ENCODE measurements at places on chromosomes 12 and 14.
A peak's percentile ranks its signal among the peaks of the same experiment; 100 is the strongest.

DNA sequence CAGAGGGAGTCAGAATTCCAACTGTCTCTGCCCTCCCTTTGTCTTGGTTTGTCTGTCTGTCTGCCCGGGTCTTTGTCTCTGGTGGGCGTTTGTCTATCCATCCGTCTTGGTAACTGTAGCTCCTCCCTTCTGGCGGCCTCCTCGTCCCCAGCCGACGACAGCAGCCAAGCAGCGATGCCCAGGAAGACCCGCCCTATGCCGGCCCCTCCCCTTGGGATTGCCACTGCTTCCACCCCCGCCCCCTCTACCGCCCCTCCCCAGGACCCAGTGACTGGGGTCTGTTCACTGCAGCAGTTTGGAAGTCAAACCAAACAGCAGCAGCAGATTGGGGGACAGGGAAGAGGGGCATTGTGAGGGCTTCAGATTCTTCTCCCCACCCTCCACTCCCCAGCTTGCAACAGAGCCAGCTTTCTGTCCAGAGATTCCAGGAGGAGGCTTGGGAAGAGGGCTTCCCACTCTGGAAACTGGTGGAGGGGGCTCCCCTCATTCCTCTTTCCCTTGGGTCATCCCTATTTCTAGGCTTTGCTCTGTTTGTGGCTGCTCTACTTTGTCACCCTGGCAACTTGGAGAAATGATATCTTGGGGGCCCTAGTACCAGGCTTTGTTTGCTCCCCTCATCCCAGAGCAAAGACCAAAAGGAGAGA lies 2.4 kb upstream of the RARG start:
- DNase-seq: no peak

- DNase-seq: no peak
Observed at GRCh38 chr12:120472521-120472920, 3.0 kb upstream of the SRSF9 start.

DNA sequence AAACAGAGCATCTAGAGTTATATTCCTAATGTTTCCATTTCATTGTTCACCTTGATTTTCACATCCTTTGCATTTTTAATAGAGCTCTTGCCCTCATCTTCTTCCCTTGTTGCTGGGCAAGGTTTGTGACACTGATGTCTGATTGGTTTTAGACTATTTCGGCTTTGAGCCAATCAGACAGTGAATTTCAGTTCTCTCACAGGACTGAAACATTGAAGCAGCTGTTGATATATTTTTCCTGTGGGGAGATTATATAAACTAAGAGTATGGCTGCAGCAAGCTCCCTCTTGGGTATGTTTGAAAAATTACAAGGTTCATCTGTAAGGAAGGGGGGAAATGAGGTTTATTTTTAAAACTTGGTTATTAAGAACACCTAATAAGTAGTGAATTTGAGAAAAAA lies 51.2 kb downstream of the ATF7IP start:
- peak; percentile 69 for DNase-seq

DNA sequence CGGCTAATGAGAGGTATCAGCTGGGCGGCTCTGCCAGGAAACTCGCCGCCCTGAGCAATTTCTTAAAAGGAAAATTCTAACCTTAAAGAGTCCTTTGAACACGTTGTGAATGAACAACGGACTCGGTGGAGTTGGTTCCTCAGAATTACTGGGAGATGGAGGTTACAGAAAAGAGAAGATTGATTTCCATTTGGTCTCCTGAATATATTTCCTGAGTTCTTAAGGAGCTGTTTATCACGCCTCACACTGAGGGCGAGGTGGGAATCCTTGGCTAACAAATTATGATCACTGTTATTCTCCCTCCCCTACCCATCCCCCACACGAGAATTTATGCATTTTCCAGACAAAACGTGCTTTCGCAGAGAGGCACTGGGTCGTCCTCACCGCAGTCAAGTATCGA lies 194.5 kb upstream of the C14orf180 start:
- DNase-seq: no peak

- no peak for DNase-seq
Observed at GRCh38 chr12:15059123-15059522, 86.3 kb downstream of the PDE6H start.

GRCh38 chr12:93609281-93610192 lies 37.1 kb downstream of the SOCS2 start:
- DNase-seq: no peak

Data from B cell (primary cell).